ENCODE measurements at places on chromosomes 13 and 19.

- no peak for DNase-seq
Observed at GRCh38 chr13:89239361-89240127, 1568.4 kb downstream of the SLITRK5 start.

GRCh38 chr13:48646791-48647190 lies 6.9 kb upstream of the CYSLTR2 start:
- no peak for DNase-seq

- DNase-seq: no peak
Observed at GRCh38 chr13:51590231-51590970, 6.1 kb downstream of the WDFY2 start.

DNA sequence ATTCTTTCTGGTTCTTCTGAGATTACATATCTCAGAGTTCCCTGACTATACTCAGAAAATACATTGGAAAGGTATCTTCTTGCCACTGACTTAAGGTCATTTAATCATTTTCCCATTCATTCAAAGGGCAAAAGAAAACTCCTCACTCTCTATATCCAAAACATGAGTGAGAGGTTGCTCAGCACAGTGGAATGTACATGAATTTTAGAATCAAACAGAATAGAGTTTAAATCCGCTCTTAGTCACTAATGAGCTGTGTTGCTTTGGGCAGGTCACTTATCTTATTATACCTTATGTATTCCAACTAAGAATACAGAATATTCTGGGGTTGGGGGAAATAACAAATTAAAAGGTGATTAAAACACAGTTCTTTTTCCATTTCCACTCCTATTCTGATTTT lies 452.6 kb upstream of the KLF12 start:
- DNase-seq: no peak

GRCh38 chr19:46076951-46077814 lies 36.4 kb upstream of the IGFL4 start:
- DNase-seq: peak; percentile 79

GRCh38 chr19:12757544-12758274 lies 6.1 kb downstream of the BEST2 start:
- DNase-seq: peak; percentile 72

DNA sequence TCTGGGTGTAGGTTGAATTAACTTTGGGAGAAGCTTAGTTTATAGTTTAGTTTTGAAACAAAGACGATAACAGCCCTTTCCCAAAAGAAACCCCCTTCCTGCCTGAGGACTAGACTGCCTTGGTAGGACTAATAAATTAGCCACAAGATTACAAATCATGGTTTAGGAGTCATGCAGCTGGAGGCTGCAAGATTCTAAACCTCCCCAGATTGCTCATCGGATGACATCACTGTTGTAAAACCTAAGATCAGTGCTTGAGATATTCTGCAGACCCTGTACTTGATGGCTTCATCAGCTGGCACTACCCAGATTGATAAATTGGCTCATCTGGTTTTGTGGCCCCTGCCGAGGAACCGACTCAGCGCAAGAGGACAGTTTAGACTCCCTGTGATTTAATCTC lies 35.9 kb upstream of the MPHOSPH8 start:
- DNase-seq: peak; percentile 81

GRCh38 chr13:59178344-59178743 lies 985.4 kb downstream of the DIAPH3 start:
- no peak for DNase-seq

DNA sequence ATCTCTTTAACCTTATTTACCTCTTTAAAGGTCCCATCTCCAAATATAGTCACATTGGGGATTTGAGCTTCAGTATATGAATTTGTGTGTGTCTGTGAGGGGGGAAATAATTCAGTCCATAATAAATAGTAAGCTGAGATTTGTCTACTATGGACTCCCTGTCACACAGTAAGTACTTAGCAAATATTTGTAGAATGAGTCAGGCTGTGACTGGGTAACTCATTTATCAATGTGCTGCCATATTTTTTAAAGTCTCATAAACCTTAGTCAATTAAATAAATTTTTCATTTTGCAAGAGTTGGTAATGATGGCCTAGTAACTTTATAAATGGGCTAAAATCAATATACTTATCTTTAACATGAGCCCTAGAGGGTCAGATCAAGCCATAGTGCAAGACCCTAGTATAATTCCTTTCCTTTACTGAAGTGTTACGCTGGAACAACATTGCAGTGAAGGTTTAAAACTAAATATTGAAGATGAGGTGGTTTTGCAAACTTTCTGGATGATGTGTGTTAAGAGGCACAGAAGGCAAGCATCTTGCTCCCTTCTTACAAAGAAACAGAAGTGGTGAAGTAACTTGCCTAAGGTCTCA lies 305.1 kb downstream of the KCNRG start:
- peak; percentile 64 for DNase-seq

GRCh38 chr19:42206871-42207755 lies 10.4 kb downstream of the DEDD2 start:
- DNase-seq: peak; percentile 76

GRCh38 chr13:46894568-46894967 lies 2.3 kb downstream of the HTR2A start:
- DNase-seq: no peak

GRCh38 chr13:30346153-30346788 lies 38.9 kb upstream of the KATNAL1 start:
- DNase-seq: no peak

- DNase-seq: no peak
Observed at GRCh38 chr19:15534957-15535864, 26.9 kb downstream of the CYP4F22 start.

DNA sequence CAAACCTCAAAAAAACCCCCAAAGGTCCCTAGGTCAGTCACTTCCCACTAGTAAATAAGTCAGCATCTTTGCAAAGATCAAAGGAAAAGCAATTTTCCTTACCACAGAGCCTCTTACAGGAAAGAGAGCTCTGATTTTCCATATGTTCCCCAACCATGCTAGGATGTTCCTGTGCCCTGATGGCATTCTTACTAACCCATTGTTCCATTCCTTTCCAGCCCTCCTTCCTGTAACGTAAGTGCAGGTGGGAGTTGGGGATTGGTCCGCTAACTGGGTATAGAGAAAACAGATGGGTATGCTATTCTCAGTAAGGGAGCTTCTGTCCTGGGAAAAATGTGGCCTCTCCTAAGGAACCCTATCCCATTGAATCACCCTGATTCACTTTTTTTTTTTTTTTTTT lies 14.3 kb downstream of the DPRX start:
- DNase-seq: peak; percentile 47

DNA sequence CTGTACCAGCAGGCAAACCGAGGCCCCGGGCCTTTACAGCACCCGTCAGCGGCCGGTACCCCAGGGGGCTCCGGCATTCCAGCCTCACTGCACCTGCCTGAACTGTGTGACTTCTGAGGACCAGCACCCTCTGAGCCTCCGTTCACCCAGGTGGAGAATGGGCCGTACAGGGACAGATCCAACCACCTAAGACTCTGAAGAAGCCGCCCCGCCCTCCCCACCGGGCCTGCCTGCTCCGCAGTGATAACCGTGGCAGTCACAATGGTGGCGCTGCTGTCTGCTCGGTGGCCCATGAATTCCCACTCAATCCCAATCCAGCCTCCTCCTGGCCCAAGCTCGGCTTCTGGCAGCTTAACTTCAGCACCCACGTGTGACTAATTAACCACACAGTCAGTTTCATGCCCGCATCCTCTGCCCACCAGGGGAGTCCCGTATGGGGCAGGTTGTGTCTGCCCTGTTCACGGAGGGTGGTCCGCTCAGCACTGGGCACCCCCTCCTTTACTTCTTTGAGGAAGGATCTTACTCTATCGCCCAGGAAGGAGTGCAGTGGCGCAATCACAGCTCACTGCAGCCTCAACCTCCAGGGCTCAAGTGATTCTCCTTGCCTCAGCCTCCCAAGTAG lies 3.4 kb downstream of the TCF3 start:
- no peak for DNase-seq

DNA sequence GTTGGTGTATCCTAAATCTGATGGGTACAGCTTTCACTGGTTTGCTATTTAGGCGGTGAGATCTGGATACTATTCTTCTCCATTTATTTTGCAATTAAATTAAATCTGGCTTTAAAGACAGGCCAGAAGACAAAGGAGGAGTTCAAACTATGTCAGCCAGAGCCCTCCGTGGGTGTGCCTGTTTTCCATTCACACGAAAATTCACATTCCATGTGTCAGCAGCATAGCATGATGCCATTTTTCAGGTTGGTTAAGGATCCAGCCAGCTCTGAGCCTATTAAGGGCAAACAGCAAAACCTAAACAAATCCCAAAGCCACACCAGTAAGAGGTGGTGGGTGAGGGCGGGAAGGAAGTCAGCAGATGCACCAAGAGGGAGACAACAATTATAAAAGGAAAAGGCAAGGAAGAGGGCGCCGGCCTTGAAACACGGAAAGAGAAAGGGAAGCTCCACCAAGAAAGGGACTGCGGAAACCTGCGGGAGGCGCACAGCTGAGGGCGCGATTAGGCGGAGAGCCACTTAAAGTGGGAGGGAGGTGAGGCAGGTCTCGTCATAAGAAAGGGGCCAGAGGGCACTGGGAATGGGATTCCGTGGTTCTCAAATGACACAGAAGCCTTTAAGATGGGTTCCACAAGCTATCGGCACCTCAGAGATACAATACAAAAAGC lies 43.0 kb downstream of the CARS2 start:
- DNase-seq: no peak

DNA sequence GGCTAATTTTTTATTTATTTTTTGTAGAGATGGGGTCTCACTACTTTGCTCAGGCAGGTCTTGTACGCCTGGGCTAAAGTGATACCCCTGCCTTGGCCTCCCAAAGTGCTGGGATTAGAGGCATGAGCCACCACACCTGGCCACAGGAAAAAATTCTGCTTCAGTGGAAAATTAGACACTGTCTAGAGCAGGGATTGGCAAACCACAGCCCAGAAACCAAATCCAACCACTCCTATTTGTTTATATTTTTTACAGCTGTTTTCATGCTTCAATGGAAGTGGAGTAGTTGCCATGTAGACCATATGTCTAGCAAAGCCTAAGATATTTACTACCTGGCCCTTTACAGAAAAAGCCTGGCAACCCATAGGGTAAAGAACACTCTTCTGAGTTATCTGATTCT lies 123.7 kb upstream of the MRI1 start:
- peak; percentile 42 for DNase-seq

GRCh38 chr13:60538566-60538965 lies 141.5 kb downstream of the TDRD3 start:
- peak; percentile 4 for DNase-seq

- DNase-seq: peak; percentile 66
Observed at GRCh38 chr19:7680606-7681339, at the start of gene TRAPPC5. Gene TRAPPC5, plus strand, starts transcription at chr19:7680833. Its CDS starts 1,421 bp downstream, at chr19:7682254.
